ENCODE measurements at places on chromosomes 4 and X.

GRCh38 chr4:185217408-185217975 is 8.1 kb downstream of the SNX25 start:
- no peak for DNase-seq

DNA sequence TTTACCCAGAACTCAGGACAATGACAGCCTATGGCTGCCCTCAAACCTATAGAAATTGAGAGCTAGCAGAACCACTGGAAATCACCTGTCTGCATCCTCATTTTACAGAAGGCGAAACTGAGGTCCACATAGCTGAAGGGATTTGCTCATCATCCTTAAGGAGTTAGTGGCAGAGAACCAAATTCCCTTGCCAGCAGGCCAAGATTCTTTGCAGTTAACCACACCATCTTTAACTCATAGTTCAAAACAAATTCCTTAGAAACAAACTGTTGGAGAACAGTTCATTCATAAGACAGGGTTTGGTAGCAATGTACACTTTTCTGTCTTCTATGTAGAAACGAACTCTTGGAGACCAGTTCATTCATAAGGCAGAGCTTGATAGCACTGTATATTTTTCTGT is 37.9 kb upstream of the RAP2C start:
- no peak for DNase-seq

GRCh38 chrX:132948648-132949260 is 9.7 kb downstream of the HS6ST2 start:
- DNase-seq = no peak

- DNase-seq = no peak
Observed at GRCh38 chr4:40629401-40630334, at the start of gene RBM47. Gene RBM47, minus strand, starts transcription at chr4:40629864. Its CDS starts 190,971 bp downstream, at chr4:40438893.

DNA sequence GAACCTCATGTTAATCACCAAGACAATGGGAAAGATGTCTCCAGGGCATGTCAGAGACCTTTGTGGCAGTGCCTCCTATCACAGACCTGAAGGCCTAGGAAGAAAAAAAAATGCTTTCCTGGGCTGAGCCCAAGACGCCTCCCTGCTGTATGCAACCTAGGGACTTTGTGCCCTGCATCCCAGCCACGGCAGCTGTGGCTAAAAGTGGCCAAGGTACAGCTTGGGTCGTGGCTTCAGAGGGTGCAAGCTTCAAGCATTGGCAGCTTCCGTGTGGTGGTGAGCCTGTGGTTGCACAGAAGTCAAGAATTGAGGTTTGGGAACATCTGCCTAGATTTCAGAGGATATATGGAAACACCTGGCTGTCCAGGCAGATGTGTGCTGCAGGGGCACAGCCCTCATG is 40.5 kb downstream of the SPANXN3 start:
- DNase-seq = no peak

- no peak for DNase-seq
Observed at GRCh38 chr4:56990109-56990905, 11.6 kb downstream of the POLR2B start.

- no peak for DNase-seq
Observed at GRCh38 chrX:134524181-134524580, 64.2 kb downstream of the HPRT1 start.

DNA sequence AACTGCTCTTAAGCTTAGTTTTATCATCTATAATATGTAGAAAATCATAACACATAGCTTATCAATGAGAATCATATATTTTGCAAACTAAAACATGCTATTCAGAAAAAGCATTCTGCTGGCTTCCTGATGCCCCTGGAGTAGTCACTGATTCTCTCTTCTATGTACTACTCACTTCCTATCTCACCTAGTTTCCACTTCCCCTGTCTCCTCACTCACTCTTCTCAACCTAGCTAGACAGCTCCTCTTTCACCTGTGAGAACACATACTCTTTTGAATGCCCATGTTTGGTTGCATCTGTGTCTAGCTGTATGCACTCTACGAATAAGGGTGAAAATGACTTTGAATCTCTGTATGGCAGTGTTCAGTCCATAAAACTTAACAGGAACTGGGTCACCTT is 9.3 kb downstream of the TMEM144 start:
- DNase-seq = no peak

DNA sequence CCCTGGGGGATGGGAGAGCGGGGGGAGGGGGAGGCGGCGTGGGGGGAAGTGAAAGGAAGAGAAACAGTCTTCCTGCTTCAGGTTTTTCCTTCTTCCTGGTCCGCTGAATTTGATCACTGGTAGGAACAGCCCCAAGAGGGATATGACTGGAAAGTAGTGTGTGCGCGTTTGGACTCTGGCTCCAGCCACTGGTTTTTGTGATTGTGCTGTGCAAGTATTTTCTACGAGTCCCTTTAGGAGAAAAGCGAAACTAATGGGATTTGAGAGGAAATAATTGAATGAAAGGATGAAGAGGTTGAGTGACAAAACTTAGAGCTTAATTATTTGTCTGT is 836 bp downstream of the PRRG1 start:
- DNase-seq = no peak

DNA sequence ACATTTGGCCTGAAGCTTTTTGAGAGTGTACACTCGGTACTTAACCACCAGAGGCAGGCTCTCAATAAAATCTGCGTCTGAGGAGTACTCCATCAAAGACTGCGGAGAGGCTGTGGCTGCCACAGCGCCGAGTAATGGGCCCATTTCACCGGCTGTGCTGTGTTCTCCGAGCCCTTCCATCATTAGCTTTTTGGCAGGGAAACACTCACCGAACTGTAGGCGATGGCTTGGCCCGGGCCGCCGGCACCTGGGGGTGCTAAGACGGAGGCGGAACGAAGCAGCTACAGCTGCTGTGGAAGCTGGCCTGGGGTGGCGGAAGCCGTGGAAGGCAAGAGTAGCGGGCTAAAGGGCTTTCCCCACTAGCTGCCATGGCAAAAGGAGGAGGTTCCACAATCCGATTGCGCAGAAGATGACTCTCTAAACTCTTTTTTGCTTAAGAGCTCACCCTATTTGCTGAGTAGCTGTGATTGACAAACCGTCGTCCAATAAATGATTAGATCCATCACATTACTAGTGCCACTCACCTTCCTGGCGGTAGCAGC is 48.5 kb upstream of the PABPC1L2A start:
- DNase-seq = no peak

DNA sequence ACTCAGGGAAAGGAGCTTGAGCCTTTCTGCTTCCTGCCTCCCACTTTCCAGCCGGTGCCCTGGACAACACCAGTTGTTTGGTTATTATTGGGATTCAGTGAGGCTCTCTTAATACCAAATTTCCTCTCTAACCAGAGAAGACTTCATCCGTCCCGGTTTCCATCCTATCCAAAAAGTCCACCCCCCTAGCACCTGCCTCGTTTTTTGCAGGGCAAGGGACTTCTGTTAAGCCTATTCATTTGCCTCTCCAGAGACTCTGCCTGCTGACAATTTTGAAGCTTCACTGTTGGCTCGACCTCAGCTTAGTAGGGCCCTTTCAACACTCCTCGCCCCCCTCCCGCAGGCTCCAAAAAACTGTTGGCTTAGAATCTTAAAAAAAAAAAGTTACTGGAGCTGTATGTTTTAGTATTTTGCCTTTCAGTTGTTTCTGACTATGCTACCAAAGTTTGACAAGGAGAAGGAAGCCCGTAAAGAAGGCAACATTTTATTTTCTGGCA is 779 bp upstream of the PRSS12 start:
- no peak for DNase-seq

DNA sequence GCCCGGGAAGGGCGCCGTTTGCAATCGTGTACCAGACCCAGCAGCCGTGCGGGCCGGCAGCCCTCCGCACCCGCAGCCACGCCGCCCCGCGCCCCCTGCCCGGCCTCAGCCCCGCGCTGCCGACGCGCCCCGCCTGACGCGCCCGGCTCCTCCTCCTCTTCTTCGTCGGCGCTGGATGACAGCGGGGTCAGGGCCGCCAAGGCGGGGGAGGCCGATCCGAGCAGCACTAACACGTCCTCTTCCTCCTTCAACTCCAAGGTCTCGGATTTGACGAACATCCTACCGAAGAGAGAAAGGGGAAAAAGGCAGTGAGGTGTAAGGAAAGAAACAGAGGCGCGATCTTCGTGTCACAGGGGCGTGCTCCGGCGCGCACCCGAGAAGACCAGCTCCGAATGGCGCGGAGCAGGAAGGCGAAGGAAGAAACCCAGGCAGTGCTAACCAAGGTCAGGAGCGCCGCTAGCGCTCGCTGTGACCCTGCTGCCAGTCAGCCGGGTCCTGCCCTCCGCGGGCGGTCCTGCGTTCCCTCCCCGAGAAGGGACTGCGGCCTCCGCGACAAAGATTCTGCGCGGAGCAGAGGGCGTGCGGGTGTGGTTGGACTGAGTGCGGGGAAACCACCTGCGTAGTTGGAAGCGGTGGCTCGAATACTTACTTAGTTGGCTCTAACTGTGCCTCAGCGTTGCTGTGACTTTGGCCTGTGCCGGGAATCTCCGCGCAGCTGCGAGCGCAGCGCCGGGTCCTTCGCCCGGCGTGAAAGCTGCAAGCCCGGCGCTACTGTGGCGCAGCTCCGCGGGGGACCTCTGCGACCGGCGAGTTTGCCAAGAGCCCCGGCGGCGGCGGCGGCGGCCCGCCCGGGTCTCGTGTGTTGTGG is 548 bp downstream of the NEUROG2 start:
- DNase-seq = peak; percentile 1

- no peak for DNase-seq
Observed at GRCh38 chr4:116585246-116585645, 500.1 kb downstream of the TRAM1L1 start.

GRCh38 chr4:153509724-153510123 is 43.6 kb downstream of the TMEM131L start:
- no peak for DNase-seq

DNA sequence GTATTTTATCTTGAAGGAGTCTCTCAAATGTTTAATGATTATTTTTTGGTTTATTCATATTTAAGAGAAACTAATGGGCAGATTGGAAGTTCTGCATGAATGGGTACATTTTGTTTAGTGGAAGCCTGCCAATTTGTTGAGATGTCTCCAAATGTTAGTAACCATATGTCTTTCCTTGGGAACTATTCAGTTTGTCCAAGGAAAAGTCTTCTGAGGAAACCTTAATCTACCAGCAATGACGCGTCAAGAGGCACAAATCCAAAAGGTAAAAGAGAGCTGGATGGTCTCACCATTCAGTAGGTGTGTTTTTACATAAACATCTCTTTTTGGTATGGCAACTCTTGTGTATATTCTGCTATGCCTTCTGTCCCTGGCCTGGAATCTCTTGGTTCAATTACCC is 37.4 kb upstream of the NDST3 start:
- no peak for DNase-seq

DNA sequence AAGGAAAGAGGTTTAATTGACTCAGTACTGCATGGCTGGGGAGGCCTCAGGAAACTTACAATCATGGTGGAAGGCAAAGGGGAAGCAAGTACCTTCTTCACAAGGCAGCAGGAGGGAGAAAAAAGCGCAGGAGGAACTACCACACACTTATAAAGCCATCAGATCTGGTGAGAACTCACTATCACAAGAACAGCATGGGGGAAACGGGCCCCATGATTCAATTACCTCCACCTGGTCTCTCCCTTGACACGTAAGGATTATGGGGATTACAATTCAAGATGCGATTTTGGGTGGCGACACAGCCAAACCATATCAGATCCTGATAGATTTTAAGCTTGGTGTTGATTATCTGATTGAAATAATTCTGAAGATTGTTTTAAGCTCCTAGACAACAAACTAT is 218.7 kb downstream of the CBR4 start:
- no peak for DNase-seq
